Stomach (tissue), 19 donors: ENCODE measurements at places on chromosomes 4 and X.

- no peak for DNase-seq
These were observed 158.3 kb downstream of the PALLD start for GRCh38 chr4:168655182-168655581.

- DNase-seq: peak; percentile 64
These were observed 412 bp downstream of the SLC10A3 start for GRCh38 chrX:154490021-154490413.

DNA sequence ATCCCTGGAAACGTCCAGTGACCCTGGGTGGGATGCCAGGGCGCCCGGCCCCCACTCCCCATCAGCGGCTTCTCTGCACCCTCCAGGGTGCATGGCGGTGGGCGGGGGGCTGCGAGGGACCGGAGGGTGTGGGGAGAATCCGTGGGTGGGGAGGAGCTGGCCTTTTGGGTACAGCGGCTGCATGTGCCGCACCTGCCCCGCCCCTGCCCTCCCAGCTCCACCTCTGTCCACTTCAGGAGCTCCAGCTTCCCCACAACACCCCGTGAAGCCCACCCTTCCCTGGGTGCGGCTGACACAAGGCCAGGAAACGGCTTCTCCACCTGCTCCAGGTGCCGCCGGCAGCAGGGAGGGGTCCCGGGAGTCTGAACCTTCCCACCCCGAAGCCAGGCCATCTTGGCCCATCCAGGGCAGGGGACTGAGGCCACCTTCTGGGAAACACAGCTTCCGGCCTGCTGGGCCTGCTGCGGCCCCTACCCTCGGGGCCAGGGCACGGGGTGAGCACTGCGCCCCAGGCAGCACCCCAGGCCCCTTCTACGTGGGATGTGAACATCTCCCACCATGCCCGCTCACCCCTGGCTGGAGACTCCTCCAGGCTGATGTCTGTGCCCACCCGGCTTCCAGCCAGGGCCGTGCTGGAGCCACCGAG is 34.6 kb downstream of the CPLX1 start:
- peak; percentile 25 for DNase-seq

- DNase-seq: no peak
These were observed 21.7 kb downstream of the TMEM184C start for GRCh38 chr4:147638942-147639341.

DNA sequence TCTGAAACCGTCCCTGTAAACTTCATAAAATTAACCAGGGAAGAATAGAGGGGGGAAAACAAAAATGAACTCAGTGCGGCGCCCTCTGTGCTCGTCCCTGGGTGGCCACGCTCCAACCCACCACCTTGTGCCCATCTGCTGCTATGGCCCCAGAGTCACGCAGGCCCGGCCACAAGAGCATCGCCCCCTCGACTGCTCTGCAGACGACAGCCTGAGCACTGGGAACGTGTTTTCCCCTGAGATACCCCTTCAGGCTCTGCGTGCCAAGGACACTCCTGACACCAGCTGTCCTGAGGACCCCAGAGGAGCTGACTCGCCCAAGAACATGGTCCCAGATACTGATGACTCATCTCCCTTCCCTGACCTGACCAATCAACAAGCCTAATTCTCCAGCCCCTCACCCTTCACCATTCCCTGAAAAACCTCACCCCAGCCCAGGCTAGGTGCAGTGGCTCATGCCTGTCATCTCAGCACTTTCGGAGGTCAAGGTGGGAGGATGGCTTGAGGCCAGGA is 64.1 kb upstream of the GPR78 start:
- no peak for DNase-seq

DNA sequence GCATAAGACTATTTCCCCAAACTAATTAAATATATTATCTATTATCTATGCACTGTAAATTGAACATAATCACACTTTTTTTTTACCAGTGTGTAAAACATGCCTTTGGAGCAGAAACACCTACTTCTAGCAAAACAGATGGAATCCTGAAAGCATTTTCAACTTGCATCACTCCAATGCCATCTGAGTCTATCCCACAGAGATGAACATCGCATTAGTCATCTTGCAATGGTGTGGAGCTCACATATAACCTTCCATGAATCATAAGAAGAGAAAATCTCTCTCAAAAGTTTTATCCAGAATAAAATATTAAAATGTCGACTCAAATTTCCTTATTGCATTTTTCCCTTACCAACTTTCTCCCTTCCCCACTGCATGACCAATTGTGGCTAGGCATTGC is 406.7 kb upstream of the ACTRT1 start:
- DNase-seq: no peak

DNA sequence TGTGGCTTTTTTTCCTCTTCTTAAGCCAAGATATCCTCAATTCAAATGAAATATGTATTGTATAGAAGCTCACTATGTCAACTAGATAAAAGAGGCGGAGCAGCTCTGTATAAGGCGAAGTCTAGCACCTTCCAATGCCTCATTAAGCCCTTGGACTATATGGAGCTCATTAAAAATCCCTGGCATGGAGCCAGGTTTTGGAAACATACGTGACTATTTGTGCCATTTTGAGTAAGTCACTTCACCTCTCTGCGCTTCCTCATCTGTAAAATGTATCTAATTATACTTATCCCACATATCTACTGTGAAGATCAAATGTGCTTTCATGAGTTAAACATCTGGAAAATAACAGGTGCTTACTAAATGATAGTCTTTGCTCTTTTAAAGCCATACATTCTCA is 57.2 kb downstream of the YIPF6 start:
- DNase-seq: no peak

DNA sequence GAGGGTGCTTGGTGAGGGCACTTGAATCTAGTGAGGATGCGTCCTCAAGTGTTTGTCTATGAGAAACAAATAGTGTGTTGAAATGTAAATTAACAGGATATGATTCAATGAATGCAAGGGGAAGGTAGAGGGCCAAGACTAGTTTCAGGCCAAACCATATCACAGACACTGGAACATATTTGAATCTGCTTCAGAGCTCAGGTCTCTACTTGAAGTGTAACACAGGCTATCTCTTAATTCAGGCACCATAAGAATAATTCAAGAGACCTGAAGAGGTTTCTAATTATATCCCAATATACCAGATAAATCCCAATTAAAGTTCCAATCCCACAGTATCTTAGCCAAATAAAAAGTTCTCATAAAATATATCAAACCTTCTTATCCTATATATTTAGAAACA is 146.5 kb upstream of the INTU start:
- DNase-seq: no peak

DNA sequence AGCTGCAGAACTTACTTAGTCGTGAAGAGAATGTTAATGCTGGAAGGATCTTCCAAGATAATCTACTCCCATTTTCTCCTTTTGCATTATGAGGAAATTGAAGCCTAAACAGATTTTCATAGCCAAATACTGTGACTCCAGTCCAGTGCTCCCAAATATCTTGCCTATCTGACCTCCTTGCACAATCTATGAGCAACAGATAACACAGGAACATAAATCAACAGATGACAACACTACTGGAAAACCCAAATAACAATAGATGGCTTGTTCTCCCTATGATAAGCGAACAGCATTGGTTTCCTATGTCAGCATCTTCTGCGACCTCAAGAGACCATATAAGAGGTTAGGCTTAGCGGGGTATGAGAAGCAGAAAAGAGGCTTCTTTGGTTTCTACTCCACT is 88.0 kb downstream of the CORIN start:
- DNase-seq: no peak

DNA sequence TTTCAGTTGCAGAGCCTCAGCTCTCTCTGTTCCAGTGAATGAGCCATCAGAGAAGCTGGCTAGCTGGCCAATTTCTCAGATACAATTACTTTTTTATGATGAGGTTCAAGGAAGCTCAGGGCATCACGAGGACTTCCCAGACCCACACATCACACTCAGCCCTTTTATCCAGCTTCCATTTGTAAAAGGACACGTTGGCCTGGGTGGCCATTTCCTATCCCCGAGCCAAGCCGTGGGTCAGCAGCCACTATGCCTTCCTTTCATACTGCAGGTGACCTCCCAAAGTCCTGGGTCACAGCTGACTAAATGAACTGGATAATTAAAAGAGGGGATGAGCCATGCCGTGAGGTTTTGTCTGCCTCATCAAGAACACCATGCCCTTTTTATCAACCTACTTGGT is 236.9 kb upstream of the PPARGC1A start:
- DNase-seq: no peak

DNA sequence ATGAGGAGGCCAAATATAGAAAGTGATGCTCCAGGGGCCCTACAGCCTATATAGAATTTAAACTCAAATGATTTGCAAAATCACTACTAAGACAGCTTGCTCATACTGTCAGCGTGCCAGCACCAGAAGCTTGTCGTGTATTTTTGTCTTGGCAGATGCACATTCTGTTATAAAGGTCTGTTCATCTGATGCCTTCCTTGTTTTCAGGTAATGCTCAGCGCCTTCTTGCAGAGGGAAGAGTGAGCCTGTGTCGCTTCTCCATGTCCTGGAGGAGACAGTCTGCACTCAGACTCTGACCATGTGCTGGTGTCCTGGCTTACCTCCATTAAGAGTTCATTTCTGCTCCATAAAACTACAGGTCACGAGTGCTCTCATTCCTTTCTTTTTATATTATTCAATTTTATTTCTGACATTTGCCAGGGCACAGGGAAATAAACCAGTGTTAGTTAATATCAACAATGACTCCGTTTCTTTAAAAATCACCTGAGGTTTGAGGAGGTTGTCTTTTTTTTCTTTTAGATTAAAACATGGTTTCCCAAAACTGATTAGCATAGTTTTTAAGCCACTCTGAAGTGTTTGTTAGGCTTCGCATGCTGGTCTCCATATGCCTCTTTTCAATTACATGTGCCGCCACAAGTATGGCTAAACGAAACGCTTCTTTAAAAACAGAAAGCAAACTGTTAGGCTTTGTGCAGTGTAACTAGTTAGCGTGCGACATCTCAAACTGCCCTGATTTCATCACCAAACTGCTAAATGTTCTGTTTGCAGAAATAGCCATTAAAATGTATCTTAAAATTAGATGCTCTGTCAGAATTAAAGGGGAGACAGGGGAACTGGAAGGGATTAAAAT is 215.2 kb upstream of the GK2 start:
- DNase-seq: peak; percentile 17

- no peak for DNase-seq
These were observed 32.8 kb upstream of the ADAD1 start for GRCh38 chr4:122346036-122346435.

GRCh38 chrX:2799369-2799768 is 29.4 kb upstream of the GYG2 start:
- DNase-seq: no peak

- DNase-seq: no peak
These were observed 136.6 kb upstream of the SH3RF1 start for GRCh38 chr4:169407217-169407845.

GRCh38 chr4:141348125-141348524 is 127.4 kb downstream of the ZNF330 start:
- DNase-seq: no peak

DNA sequence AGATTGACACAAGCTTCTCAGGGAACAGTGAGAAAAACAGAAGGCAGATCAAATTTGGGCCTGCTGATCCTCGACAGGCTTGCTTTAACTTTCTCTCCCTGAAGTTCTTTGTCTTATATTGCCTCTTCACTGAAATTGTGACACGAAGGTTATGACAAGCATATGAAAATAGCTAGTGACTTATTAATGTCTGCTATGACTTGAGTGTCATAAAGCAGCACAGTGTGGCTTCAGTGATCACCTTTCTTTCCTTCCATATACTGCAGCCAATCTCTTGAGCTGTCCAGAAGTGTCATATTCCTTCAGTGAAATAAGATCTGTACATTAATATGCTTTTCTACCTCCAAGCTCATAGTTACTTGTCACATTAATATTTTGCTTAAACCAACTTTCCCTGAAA is 870.2 kb downstream of the C4orf33 start:
- DNase-seq: no peak

DNA sequence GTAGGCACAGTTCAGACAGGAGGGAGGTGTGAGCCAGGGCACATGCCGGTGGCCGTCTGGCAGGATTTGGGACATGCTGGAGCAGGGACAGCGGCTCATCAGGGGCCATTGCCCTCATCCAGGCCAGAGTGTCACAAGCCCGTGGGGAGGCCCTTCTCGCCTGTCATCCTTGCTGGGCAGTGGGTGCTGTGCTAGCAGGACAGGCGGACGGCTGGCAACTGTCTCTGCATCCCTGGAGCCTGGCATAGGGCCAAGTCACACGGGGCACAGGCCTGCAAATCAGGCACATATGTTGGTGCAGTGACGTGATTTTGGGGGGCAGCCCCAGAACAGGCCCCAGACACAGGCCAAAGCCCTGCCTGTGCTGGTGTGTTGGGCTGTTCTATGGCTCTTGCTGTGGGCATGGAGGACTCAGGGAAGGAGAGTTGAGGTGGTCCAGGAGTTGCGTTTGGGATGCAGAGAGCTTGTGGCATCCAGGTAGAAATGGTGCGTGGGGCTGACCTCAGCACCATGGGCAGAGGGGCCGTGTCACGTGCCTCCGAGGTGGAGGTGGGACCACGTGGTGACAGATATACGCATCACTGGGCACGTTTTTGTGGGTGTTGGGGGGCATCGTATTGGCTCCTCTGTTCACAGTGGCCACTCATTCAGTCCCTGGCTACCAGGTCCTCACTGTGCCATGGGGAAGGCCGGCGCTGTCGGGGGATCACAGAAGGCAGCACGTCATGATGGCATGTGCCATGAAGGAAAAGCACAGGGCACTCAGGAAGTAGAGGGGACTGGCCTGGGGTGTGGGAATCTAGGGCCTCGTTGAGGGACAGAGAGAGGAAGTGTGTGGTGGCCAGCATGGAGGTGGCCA is 14.6 kb upstream of the MSANTD1 start:
- DNase-seq: no peak

DNA sequence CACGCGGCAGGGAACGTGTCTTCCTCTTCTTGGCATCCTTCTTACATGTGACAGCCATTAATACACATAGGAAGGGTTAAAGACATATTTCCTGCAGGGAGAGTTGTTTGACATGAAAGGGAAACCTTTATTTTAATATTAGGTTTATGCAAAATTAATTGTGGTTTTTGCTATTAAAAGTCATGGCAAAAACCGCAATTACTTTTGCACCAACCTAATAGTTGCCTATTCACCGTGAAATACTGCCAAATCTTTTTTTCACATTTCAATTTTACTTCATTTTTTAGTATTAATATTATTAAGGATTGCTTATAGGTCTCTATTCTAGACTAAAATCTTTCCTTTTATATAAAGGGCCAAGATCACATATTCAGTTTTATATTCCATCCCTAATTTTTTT is 230.4 kb upstream of the PITX2 start:
- DNase-seq: no peak

DNA sequence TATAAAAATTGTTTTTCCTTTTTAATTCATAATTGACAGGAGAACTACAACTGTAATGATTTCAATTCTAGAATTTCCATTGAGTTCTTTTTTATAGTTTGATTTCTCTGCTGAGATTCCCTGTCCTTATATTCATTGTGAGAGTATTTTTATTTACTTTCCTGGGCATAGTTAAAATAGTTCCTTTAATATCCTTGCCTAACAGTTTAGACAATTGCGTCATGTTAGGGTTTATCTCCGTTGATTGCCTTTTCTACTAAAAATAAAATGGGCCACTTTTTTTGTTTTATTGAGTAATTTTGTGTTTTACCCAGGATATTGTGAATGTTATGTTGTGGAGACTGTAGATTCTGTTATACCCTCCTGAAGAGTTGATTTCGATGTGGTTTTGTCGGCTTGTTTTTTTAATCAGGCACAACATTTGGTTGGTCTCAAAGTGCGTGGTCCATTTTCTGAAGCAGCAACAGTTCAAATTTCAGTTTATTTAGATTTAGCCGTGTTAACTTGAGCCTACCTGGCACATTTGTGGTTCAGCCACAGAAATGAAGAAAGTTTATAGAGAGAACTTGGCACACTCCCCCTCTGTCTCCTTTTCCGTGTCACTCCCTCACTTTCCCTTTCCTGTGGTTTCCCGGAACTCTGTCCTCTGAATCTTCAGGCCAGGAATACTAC is 16.0 kb upstream of the PRRG1 start:
- no peak for DNase-seq

- no peak for DNase-seq
These were observed 523.6 kb downstream of the TRAM1L1 start for GRCh38 chr4:116561768-116562167.
